ENCODE measurements at places on chromosomes 4 and X.

DNA sequence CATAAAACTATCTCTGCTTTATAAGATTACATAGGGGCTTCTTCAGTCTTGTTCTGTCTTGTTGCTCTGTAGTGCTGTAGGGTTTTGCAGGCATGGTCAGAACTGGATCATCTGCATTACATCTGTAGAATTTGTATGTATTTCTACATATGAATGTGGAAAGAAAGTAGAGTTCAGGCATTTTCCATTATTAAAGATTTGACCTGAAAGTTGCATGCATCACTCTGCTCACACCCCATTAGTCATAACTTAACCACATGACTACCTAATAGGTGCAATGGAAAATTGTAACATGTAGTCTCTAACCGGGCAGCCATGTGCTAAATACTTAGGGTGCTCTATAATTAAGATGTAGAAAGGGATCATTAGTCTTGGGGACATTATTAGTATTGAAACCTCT lies 45.7 kb upstream of the AGA start:
- no peak for DNase-seq

DNA sequence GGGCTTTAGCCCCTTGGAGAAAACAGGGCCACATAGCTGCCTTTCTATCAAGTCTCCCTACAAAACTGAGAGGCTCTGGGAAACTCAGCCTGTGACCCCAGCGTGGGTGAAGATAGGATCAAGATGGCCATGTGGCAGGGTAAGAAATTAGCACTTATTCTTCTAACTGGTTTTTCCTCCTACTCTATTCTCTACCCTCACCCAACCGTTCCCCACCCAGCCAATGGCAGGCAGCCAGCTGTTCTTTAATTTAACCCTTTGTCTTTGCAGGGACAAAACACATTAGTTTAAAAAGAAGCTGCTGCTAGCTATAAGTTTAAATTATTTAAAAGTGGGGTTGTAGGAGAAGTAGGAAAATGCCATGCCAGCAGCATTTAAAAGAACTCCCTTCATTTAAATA lies 2.8 kb downstream of the CLCN5 start:
- DNase-seq, result no peak

DNA sequence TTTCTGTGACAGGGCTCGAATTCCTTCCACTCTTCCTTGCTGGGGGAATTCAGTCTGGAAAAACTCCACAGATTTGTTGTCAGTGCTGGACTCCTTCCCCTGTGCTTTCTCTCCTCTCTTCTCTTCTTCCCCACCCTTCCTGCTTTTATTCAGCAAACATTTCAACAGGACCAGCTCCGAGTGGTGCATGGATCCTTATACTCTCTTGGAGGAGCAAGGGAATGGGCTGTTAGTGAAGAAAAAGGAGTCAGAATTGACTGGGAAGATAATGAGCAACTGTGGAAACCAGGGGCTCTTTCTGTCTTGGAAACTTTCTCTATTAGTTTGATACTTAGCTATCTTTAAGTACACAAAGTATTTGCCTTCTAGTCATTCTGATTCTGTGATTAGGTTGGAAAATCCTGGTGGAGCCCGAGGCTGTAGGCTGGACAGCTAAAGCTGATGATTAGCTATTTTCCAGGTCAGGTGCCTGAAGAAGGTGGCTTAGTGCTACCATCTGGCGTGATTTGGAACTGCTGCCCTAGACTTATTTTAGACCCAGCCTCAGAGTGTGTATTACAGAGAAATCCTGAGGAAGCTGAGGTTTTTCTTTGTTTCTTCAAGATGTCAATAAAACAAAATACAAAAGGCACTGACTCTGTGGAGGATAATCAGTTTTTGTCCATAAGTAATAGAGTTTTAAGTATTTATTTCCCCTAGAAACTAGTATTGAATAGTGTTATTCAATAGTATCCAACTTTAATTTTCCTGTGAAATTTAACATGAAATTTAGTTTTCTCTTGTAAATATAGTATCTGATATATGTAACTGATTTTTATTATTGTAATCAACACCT lies 38.4 kb downstream of the NAP1L5 start:
- DNase-seq, result peak; percentile 64

GRCh38 chrX:14056206-14056605 lies 26.5 kb upstream of the GEMIN8 start:
- DNase-seq, result no peak

- DNase-seq, result peak; percentile 27
Observed at GRCh38 chr4:182280436-182281111, 37.4 kb downstream of the TENM3 start.

DNA sequence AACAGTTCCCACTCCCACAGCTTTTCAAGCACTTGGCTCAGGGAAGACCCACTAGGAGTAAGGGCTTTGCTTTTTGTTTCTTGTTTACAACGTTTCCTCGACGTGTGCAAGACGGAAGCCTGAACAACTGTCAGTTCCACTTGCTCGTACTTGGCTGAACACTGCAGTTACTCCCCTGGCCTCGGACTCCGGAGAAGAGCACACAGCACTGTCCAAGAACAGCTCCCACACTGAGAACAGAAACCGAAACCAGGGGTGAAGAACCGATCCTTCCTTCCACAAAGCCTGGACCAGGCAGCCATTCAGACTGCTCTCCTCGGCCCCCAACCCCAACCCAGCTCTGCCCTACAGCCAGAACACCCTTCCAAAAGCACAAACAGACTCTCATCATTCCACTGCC lies 25.5 kb downstream of the IRF2 start:
- DNase-seq, result peak; percentile 55

DNA sequence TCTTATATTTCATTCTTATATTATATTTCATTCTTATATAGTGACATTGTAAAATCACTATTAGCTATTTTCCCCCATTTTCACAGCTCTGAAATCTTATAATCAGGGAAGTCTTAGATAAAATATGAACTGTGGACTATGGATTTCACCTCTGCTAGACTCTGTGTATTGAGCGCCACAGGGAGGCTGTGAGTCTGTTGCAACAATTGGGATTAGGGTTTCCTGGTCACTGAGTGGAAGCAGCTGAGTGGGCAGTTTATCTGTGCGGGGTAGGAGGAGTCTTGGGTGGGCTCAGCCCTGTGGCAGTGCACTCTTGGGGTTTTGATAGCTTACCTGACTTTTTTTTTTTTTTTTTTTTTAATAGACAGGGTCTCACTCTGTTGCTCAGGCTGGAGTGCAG lies 249.5 kb downstream of the PTTG2 start:
- no peak for DNase-seq

GRCh38 chr4:33802578-33802977 lies 2441.7 kb downstream of the ARAP2 start:
- no peak for DNase-seq

GRCh38 chrX:138651494-138651893 lies 60.0 kb downstream of the FGF13 start:
- no peak for DNase-seq

DNA sequence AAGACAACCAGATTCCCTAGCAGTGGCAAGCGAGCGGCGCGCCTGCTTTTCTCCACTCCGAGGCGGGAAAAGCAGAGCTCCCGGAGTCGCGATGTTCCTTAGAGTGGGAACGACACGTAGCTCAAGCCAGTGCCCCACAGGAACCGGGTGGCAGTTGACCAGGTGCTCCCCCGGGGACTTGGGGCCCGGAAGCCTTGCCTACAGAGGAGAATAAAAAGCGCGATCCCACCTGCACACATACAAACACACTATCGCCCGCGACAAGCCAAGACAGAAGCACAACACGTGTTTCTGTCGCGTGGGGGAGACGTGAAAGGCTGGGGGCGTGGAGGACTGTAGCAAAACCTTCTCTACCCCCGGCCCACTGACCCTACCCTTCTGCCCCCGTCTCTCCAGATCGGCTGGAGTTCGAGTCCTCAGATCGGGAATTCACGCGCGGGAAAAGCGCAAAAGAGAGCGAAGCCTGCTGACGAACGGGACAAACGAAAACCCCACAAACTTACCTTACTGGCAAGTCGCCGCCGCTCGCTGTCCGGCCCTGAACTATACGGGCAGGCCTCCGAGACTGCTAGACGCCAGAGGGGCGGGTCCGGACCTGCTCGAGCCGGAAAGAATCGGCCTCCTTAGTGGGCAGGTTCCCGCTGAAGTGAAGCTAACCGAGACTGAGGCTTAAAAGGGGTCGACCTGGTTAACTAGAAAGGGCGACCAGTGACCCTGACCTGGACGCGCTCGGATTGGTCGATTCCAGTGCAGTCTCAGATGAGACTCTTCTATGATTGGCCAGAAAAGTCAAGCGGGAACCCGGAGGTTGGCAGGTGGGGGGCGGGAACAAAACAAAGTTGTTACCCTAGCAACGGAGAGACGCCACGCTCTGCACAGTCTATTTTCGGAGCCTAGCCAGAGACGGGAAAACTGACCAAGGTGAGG lies at the start of the genes DNAAF6 and NUP62CL:
TSS of gene DNAAF6 (plus strand) at position 842 of the 927 bp plus-strand sequence. CDS start 6,265 bp downstream, outside the sequence.
TSS of gene NUP62CL (minus strand) at position 664 of the 927 bp plus-strand sequence. CDS start 31,287 bp downstream, outside the sequence.
- no peak for DNase-seq

DNA sequence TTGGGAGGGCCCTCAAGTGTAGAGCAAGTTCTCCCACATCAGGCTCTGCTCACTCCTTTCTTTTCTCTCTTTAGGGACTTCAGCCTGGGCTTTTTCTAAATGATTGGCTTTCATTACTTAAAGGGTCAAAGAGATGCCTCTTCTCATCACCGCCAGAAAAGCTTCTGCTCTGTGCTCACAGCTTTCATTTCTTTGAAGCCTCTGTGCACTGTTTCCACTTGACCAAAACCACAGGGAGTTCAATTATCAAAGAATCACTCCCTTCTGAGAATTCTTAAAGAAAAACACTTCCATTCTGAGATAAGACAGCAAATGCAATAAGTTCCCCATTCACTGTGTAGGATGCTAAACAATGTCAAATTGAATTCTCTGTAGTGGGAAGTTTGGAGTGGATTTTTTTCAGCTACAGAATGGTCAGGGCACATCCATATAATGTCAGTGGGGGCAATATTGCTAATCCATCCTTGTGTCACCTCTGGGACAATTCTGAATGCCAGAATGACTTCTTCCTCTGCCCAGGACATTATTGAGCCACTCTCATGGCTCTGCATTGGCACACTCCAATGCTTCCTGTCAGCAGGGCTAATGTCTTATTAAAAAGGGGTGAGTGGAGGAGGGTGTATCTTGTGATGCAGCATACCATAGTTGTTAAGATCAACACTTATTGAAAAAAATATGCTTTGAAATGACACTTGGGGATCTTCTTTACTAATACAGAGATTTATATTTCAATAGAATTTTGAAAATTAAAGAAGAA lies 217.6 kb downstream of the SNCA start:
- no peak for DNase-seq

DNA sequence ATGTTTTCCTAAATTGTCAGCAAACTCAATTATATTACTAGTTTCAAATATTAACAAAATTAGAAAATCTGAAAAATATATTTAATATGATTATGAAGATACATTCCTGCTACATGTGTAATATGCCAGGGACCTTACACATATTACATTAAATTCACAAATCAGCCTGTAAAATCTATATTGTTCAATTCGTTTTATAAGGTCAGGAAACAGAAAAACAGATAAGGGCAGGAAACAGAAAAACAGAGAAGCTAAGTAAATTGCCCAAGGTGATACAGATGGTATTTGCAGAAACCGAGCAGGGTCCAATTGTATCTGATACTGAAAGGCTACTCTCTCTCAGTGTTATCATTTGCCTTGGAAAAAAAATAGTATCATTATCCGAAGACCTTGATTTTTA lies 739.0 kb downstream of the DMD start:
- DNase-seq, result no peak

DNA sequence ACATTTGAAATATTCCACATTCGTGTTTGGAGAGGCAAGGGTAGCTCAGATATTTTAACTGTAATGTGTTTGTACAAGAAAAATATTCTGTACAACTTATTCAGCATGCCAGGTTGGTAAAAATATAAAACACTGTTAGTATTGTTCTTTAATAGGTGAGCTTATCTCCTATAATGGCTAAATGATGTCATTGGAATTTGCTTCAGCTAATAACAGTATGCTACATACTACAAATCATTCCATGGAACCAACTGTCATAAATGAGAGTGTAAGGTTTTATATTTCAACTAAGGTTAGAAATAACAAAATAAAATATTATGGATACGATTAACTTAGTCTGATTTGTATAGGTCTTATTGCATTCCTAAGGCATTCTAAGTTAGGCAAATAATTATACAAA lies 206.6 kb downstream of the ADGRL3 start:
- DNase-seq, result no peak

DNA sequence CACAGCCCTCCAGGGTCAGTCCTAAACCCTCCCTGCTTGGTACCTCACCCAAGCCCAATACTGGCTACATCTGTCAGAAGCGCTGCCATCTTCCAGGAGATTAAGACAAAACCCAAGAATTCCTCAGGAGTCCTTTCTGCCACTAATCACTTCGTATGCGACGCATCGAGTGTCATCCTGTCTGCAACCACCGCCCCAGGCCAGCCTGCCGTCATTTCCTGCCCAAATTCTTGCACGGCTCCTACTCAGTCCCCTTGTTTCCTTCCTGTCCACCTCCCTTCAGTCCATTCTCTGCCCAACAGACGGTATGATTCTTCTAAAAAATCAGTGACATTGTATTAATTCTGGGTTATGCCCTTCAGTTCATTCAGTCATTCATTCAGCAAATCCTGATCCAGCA lies 113.6 kb downstream of the NFKB1 start:
- DNase-seq, result no peak

DNA sequence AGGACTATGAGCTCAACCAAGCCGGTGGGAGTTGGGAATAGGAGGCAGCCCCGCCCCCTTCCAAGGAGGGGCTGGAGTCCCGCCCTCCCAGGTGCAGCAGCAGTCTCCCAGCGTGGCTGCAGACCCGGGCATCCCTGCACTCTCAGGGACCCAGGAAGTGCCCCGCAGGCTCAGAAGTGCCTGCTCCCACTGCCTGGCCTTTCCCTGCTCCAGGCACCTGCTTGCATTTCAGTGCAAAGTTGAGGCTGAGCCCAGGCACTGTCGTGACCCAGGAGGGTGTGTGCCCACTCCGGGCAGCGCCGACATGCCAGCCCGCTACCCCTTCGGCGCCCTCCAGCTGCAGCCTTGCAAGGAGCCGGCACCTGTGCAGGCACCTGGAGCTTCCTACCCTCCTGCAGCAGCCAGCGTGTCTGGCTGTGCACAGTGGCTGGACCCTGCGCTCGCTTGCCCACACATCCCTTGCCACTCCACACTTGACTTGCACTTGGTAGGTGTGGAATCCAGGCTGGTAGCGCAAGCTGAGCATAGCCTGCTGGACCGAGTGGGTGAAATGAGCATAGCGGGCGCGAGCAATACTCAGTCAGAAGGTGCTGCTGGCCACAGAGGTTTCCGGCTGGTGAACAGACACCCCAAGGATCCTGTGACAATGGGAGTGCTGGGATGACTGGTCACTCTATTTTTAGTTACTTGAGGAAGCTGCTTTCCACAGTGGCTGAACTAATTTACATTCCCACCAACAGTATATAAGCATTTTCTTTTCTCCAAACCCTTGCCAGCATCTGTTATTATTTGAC lies 236.3 kb downstream of the PCDH10 start:
- DNase-seq, result no peak

DNA sequence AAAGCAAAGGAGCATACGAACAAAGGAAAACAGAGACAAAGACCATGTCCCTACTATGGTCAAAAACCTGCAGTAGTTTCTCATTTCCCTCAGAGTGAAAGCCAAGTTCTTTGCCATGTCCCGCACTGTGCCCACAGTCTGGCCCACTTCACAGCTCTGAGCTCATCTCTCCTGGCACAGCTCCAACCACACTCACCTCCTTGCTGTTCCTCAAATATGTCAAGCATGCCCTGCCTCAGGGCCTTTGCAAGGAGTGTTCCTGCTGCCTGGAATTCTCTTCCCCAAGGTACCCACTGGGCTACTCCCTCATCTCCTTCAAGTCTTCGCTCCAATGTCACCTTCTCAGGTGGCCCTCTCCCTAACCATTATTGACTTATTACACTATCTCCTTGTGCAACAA lies 72.1 kb downstream of the COX18 start:
- no peak for DNase-seq

- DNase-seq, result no peak
Observed at GRCh38 chr4:82484996-82485783, 54.8 kb downstream of the ENOPH1 start.

Measured in fibroblast of gingiva (primary cell).